RKO (cell line): ENCODE measurements at places on chromosomes 16 and 17.
A peak's percentile ranks its signal among the peaks of the same experiment; 100 is the strongest.

- no peak for DNase-seq
Observed at GRCh38 chr17:45747911-45748310, 36.2 kb upstream of the CRHR1 start.

DNA sequence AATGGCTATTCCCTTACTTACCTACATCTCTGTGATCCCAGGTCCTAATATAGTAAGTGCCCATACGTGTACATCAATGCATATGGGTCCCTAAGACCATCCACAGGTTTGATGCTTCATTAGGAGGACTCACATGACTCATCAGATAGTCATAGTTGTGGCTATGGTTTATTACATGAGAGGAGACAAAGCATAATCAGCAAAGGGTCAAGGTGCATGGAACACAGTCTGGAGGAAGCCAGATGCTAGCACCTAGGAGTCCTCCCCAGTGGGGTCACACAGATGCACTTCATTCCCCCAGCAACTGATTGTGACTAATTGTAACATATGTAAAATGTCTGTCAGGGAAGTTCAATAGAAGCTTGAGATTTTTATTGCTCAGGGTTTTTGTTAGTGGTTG is 42.8 kb downstream of the PHKB start:
- peak; percentile 49 for DNase-seq

DNA sequence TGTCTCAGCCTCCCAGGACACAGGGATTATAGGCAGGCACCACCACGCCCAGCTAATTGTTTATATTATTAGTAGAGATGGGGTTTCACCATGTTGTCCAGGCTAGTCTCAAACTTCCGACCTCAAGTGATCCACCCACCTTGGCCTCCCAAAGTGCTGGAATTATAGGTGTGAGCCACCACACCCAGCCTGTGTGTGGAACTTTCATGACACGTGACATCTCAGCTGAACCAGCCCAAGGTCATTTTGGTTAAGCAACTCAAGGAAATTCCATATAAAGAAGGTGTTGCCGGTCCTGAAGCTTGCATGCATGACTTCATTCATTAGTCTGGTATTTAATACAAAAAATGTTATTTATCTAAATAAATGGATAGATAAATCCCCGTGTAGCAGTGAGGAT is 145.5 kb downstream of the AXIN2 start:
- DNase-seq, result no peak

DNA sequence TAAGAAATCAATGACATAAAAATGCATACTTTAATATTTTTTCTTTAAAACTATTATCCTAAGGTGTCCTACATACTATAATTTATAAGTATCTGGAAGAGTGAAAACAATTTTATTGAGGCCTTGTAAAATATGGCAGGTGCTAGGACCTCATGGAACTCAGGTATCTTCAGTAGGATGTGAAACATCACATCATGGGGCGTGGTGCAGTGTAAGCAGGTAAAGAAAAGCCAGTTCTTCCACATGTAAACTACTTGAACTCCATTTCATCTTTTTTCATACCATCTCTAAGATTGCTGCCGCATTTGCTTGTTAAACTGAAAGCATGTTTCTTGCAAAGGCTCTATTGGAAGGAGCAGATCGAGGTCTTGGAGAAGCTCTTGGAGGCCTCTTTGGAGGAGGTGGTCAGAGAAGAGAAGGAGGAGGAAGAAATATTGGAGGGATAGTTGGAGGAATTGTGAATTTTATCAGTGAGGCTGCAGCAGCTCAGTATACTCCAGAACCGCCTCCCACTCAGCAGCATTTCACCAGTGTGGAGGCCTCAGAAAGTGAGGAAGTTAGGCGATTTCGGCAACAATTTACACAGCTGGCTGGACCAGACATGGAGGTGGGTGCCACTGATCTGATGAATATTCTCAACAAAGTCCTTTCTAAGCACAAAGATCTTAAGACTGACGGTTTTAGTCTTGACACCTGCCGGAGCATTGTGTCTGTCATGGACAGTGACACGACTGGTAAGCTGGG is at the start of gene CAPNS2:
Gene CAPNS2, plus strand, starts transcription at position 253 of the 744 bp plus-strand sequence. Its CDS starts 73 bp downstream, at position 326.
- no peak for DNase-seq

DNA sequence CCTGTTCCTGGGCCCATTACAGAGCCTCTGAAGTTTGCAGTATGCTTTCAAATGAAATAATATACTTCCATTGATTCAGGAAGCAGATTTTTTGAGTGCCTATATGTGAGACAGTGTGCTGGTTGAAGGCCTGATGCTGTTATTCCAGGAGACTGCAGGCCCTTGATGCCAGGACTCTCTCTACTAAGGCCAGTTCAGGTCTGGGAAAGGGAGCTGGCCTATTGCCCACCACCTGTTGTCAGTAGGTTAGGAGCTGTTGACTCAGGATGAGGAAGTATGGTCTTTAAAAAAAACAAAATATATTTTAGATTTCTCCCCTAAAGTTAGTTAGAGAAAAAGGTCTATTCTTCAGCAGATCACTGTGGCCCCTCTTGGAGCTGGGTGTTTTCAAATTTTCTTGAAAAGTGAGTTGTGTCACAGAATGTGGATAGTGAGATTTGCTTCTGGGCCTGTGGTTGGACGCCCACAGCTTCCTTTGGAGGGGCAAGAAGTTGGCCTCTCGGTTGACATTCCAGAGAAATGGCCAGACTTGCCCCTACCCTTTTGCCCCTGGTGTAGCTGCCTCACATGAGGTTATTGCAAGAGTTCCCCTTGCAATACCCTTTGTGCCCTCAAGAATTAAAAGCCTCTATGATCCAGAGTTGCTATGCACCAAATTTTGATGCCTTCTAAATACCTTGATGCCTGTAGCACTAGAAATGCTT is 7.9 kb downstream of the ESRP2 start:
- DNase-seq, result no peak

GRCh38 chr16:86634292-86634691 is 55.9 kb downstream of the FOXL1 start:
- DNase-seq, result no peak

DNA sequence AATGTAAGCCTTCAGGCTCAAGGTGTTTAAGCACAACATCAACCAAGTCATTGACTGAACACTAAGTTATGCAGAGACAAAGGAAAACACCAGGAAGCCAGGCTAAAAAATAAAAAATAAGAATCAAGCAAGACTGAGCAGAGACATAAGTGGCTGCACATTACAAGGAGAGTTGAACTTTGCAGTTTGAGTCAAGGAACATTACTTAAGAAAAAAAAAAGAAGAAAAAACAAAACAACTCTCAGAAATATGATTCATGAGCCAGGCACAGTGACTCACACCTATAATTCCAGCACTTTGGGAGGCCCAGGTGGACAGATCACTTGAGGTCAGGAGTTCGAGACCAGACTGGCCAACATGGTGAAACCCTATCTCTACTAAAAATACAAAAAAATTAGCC is 168.1 kb downstream of the C16orf95 start:
- DNase-seq, result peak; percentile 30

GRCh38 chr16:8855972-8856371 is 12.8 kb downstream of the CARHSP1 start:
- no peak for DNase-seq

DNA sequence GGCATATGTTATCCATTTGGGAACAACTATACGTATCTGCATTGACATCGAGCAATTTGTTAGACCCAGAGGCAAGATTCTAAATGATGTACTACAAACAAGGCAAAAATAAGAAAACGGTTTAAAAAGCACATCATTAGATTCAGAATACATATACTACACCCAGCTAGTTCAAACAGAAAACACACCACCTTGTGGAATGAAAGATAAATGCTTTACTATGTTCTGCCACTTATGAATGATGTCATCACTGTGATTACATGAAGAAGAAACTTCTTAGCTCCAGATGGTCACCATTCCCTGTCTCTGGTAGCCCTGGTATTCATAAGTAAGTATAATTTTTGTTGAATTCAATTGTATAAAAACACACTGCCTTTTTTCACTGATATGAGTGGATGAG is 7.8 kb downstream of the NACA2 start:
- DNase-seq, result peak; percentile 85

GRCh38 chr16:15676506-15676905 is 26.5 kb downstream of the NDE1 start:
- no peak for DNase-seq

DNA sequence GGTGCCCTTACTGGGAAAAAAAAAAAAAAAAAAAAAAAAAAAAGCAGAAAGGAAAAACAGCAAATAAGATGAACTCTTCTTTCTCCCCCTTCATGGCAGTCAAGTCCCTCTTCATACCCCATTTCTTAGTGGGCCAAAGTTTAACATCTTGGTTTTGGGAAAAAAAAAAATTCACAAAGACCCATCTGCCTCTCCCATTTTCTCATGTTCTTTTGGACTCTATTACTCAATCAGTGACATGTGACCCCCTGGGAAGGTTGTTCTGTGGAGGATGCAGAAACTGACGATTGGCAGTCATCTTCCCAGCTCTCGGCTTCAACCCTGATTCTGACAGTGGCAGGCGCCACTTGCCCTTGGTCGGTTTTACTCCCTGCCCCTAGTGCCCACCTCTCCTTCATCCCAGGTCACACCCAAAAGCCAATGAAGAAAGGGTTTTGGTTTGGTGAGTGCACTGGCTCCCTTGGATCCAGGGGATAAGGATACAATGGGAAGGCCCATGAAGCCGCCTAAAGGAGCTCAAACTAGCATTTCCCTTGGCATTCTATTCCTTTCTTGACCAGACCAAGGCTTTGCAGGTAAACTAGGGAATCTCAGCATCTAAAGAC is 60.7 kb upstream of the TBX2 start:
- no peak for DNase-seq

GRCh38 chr16:85187002-85187401 is 74.7 kb upstream of the CIBAR2 start:
- no peak for DNase-seq

GRCh38 chr17:77465358-77466041 is 324.7 kb downstream of the SEC14L1 start:
- DNase-seq, result no peak

- no peak for DNase-seq
Observed at GRCh38 chr17:68973098-68973846, 18.1 kb upstream of the ABCA8 start.

GRCh38 chr17:43661699-43662412 is at the start of gene MEOX1:
MEOX1 (minus strand) TSS chr17:43661922; CDS start chr17:43661534, 388 bp downstream.
- peak; percentile 74 for DNase-seq

DNA sequence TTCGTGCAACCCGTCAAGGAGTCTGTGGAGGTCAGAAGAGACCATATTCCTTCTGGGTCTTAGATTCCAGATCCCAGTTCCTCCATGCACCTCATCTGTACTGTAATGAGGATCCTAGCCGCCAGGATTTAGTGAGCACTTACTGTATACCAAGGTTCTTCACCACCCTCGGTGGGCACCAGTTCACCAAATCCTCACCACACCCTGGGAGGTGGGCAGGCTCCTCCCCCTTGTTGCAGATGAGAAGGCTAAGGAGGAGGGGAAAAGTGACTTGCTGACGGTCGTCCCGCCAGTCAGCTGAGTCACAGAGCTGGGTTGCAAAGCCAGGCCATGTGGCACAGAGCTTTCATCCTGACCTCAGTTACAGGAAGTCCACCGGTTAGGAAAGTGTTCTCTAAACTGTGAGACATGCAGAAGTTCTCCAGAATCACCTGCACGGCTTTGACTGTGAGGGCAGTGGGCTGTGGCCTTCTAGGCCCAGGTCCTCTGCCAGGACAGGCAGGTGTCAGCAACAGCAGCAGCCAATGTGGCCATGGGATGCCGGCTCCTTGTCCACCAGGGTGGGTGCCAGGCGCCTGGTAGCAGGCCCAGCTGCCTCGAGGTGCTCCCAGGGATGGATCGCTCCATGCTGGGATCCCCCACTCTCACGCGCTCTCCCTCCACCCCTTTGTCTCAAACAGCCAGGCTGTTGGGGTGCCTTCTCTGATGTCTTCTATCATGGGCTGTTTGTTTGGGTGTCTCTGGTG is 240.3 kb upstream of the GSE1 start:
- peak; percentile 67 for DNase-seq

GRCh38 chr16:89153848-89154271 is 17.7 kb upstream of the CDH15 start:
- no peak for DNase-seq

GRCh38 chr17:79444198-79444597 is 166.7 kb downstream of the RBFOX3 start:
- DNase-seq, result no peak

DNA sequence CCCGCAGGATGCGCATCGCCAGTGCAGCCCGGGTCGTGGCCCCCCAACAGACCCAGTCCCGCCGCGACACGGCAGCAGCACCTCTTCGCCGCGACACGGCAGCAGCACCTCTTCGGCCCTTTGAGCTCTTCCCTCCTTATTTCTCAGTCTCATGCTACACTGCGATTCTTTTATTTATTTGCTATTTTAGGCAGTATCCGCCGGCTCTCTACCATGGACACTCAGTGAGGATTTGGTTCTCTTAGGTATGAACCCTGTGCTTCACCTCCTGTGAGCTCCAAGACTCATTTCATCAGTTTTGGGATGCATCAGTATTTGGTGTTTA is 8.3 kb upstream of the MAP2K3 start:
- no peak for DNase-seq

DNA sequence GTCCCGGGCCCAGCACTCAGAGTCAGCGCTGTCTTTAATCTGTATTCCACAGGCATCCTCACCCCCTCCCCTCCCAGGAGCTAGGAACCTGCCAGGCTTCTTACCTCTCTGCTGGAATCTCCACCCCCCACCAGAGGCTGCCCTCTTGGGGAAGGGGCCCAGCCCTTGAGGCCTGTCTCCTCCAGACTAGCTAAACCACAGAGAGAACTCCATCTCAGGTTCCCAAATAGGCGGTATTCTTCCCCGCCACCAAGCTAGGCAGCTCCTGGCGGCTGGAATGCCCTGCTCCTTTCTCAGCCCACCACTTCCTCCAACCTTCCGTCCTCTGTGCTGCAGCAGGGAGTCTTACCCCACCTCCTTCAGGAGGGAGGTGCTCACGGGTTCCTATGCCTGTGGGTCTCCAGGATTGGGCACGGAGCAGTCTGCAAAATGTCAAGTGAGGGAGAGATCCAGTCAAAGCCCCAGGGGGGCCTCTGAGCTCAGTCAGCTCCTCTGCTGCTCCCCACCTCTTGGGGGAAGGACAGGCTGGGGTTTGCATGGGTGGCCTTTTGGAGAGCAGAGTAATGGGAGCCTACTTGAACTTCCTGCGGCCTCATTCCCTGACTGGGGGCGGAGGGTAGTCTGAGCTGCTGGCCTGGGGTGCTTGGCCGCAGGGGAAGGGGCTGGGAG is 55.7 kb downstream of the SREBF1 start:
- DNase-seq, result no peak

- no peak for DNase-seq
Observed at GRCh38 chr17:37774504-37774903, 29.6 kb upstream of the HNF1B start.

GRCh38 chr17:6135996-6136395 is 65.8 kb downstream of the WSCD1 start:
- DNase-seq, result no peak

- no peak for DNase-seq
Observed at GRCh38 chr16:52721331-52721730, 174.4 kb upstream of the TOX3 start.

DNA sequence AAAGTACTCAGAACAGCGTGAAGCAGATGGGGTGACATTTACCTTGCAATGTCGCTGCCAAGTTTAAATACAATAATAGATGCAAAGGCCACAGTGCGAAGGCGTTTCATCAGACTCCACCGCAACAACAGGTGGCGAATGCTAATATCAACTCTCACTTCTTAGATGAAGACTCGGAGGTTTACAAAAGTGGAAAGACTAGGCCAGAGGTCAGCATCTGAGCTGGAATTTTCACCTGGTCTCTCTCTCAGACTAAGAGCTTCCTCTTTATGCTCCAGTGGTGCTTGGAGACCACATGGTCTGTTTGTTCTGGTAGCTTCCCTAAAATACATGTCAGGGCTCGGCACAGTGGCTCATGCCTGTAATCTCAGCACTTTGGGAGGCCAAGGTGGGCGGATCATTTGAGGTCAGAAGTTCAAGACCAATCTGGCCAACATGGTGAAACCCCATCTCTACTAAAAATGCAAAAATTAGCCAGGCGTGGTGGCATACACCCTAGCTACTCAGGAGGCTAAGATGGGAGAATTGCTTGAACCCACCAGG is 169.1 kb downstream of the XYLT1 start:
- DNase-seq, result no peak
